ENCODE measurements at places on chromosomes 6 and 20.

DNA sequence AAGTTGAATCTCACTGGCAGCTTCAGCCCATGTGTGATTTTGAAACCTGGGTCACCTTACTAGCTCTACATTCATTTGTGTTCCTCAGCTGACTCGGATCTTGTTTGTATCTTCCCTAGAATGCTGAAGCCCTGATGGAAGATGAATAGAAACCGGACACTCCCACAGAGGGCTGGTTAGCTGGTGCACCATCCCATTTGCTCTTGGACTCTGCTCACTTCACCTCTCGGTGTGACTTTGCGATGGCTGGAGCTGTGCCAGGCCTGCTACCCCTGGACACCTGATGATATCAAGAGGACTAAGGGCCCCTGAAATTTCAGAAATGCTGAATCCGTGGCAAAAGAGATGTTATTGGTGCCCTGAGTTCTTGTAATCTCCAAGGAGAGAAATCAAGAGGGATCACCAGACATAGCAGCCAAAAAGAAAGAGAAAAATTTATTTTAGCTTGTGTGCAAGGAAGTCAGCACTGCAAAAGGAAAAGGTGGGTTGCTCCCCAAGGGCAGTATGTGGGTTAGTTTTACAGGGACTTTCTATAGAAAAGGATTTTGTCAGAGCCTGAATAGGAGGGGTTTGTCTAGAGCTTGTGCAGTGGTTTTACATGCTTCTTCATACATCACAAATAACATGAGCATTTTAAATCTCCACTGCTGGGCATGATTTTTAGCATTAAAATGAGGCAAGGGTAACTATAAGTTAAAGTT is 426.3 kb upstream of the NOX3 start:
- no peak for DNase-seq

DNA sequence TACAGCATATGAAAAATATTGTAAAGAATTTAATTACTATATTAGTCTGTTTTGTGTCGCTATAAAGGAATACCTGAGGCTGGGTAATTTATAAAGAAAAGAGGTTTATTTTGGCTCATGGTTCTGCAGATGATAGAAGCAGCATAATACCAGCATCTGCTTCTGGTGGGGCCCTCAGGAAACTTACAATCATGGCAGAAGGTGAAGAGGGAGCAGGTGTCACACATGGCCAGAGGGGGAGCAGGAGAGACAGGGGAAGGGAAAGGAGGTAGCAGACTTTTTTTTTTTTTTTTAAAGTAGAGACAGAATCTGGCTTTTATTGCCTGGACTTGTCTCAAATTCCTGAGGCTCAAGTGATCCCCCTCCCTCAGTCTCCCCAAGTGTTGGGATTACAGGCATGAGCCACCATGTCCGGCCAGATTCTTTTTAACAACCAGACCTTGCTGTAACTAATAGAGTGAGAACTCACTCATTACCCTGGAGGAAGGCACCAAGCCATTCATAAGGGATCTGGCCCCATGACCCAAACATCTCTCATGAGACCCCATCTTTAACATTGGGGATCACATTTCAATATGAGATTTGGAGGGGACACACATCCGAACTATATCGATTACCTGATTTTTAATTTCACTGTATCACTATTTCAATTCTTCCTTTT is 64.6 kb downstream of the MAN1A1 start:
- no peak for DNase-seq

DNA sequence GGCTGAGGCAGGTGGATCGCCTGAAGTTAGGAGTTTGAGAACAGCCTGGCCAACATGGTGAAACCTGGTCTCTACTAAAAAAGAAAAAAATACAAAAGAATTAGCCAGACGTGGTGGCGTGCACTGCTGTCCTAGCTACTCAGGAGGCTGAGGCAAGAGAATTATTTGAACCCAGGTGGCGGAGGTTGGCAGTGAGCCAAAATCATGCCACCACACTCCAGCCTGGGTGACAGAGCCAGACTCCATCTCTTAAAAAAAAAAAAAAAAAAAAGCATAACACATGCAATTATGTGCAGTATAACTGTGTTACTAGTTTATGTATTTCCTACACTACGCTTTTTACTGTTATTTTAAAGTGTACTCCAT is 31.9 kb upstream of the FAM135A start:
- no peak for DNase-seq

DNA sequence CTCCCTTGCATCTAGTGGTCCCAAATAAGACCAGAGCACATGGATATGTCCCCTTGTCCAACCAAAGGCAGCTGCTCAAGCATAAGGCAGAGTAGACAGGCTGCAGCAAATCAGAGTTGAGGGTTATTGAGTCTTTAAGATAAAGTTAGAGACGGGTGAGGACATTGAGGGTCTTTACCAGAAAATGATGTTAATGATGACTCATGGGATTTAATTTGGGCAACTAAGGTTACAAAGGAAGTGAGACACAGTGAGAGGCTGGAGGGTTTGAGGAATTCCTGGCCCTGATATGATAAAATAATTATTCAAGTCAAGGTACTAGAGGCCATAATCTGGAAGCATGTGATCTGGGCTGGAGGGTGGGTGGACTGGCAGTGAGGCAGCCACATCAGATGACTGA is 133.6 kb downstream of the ALDH8A1 start:
- no peak for DNase-seq

- DNase-seq, result peak; percentile 87
These were observed 9.2 kb downstream of the SLCO4A1 start for GRCh38 chr20:62651285-62652021.

GRCh38 chr6:20906945-20907344 is 372.7 kb downstream of the CDKAL1 start:
- no peak for DNase-seq

GRCh38 chr20:48926821-48927220 is 5.3 kb downstream of the ARFGEF2 start:
- DNase-seq, result no peak

- DNase-seq, result no peak
These were observed 64.6 kb upstream of the ADGRF1 start for GRCh38 chr6:47106721-47107197.

DNA sequence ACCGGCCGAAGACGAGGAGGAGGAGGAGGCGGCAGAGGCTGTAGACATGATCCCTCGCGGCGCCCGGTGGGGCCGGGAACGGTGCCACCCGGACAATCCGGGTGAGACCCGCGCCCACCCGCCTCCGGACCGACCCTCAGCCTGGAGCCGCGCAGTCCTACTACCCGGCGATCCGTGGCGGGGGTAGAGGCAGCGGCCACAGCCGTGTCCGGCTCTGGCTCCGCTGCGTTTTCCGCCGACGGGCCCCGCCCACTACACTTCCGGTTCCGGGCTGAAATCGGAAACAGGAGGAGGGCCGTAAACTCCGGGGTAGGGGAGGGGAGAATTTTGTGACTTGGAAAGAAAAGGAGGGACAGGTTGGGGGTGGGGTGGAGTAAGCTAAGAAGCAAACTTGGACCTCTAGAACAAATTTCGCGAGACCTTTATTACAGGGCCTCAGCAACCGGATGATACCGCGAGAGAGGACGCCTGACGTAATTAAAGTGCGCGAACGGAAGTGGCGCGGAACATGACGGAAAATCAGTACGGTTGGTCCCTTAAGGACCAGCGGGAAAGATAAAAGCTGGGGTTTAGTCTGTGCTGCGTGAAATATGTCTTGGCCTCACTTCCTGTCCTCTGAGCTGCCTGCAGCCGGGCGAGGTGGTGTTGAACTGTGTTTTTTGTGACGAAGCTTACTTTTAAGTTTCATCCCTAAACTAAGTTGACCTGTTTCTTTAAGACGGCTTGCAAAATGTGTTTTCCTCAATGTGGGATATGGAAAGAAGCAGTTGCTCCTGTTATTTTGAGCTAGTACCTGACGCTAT is at the start of gene MAP3K7:
Gene MAP3K7, minus strand, starts transcription at position 237 of the 803 bp plus-strand sequence. Its CDS starts 189 bp downstream, at position 48.
- peak; percentile 92 for DNase-seq

DNA sequence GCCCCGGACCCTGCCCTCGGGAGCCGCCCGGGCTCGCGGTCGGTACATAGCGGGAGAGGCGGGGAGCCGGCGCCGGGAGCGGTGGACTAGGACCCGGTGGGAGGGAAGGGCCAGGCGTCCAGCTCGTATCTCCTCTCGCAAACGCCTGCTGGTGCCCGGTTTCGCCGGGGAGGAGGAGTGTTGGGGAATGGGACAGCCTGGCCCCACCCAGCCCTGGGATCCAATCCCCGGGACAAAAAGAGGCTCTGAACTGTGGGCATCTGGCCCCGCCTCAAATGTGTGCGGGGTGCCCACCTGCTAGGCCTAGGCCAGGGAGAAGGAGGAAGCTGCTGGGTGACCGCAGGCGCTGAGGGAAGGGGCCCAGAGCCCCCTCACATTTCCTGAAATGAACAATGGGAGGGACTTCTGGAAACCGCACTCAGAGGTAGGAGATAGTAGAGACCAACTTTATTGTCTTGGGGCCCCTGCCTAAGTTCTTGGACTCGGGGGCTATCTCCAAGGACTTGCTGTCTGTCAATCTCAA is at the start of gene KCNK17:
Gene KCNK17, minus strand, starts transcription at position 147 of the 523 bp plus-strand sequence. Its CDS starts 99 bp downstream, at position 48.
- DNase-seq, result no peak

GRCh38 chr6:15479761-15480160 is 183.1 kb downstream of the DTNBP1 start:
- DNase-seq, result no peak

DNA sequence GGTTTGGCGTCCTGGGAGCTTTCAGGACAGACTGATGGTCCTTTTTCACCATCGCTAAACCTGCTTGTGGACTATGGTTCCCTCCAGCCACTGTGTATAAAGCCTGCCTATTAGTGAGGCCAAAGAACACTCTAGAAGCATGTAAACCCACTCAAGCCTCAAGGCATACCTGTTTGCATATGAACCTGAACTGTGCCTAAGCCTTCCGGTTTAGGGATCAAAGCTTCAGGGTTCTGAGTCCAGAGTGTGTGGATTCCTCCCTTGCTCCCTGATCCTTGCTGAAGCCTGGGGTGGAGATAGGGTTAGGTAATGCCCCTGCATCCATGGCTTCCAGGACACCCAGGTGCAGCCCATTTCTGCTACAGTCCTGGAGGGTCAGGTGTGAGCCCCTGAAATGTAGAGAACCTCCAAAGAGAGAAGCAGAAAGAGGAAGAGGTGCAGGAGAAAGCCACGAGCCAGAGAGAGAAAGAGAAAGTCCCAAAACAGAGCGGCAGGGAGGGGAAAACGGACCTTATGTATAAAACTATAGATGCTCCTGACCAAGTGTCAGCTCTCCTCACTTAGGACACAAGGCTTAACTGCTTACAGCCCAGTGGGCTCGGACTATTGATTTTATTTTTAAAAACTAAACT is 93.3 kb downstream of the SCML4 start:
- DNase-seq, result no peak

GRCh38 chr6:128507337-128508310 is 12.8 kb downstream of the PTPRK start:
- no peak for DNase-seq

DNA sequence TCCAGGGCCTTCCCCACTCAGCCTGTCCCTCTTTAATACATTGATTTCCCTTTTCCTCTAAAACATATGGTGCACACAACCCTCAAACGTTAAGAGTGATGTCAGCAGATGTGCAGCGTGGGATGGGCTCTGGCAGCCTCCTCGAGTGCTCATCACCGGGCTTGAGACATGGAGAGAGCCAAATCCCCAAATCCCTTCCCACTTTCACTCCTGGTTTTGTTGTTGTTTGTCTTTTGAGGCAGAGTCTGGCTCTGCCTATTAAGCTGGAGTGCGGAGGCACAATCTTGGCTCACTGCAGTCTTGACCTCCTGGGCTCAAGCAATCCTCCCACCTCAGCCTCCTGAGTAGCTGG is 5.8 kb upstream of the PLTP start:
- no peak for DNase-seq

GRCh38 chr20:17568972-17569521 is 828 bp upstream of the DSTN start:
- DNase-seq, result no peak

DNA sequence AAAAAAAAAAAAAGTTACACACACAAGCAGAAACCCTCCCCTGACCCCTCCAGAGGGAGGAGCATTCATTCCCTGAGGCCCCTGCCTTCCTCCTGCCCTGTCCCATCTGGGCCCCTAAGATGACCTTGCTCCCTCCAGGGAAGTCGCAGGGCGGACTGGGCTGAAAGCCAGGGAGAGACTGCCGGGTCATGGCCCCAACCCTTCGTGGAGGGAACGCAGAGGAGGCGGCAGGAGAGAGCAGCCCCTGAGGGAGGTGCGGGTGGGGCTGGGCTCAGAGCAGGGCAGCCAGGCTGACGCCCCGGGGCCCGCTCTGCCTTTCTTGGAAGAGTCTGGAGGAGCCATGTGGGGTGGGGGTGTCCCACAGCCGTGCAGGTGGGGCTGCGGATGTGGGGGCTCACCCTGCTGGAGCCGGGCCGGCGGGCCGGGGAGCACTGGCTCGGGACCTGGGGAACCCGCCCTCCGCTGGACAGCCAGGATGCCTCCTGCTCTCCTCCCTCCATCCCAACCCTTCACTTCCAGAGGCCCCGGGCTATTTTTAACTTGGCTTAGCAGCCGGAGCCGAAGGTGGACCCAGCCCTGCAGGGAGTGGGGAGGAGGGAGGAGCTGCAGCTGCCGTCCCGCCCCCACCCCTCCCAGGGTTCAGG is 15.0 kb upstream of the ABHD16B start:
- no peak for DNase-seq

DNA sequence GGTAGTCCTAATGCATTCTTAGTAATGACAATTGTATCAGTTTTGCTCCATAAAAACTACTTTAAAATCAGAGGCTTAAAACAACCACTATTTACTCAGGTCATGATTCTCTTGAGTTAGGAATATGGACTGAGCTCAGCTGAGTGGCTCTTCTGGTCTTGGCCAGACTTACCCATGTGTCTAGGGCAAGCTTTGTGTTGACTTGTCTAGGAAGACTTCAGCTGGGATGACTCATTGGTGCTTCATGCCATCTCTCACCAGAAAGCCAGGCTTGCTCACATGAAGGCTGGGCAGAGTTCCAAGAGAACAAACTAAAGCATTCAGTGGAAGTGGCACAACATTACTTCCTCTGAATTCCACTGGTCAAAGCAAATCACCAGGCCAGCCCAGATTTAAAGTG is 155.3 kb downstream of the DHX35 start:
- no peak for DNase-seq

DNA sequence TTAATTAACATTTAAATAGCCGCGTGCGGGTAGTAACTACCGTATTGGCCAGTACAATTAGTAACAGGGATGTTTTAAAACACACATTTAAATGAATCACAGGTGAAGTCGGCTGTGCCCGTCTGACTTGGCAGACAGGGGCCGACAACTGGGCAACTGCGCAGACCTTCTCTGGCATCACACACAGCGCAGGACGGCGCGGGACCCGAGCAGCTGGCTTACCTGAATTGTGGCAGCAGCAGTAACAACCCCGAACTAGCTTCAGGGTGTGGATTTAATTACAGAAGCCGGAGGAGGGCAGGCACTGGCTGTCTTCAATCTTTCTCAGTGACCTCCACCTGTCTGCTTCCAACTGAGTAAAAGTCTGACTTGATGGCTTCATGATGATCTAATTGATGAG is 91.7 kb downstream of the DACT2 start:
- no peak for DNase-seq
